ENCODE measurements at places on chromosomes 5 and 9. TPM values are rescaled to one million over a fixed set of nuclear protein-coding genes. Genes with fewer than 3 reads are reported as not detected.

The EFNA5 gene
- 0.77 TPM for total RNA-seq

The SPINK4 gene
- not detected for total RNA-seq

The ANKRD31 gene
- total RNA-seq, result 0.09 TPM

The DND1 gene
- 0.17 TPM for total RNA-seq

The MEGF10 gene
- not detected for total RNA-seq

The BTNL3 gene
- total RNA-seq, result not detected
